ENCODE measurements at places on chromosomes 7 and 10.

DNA sequence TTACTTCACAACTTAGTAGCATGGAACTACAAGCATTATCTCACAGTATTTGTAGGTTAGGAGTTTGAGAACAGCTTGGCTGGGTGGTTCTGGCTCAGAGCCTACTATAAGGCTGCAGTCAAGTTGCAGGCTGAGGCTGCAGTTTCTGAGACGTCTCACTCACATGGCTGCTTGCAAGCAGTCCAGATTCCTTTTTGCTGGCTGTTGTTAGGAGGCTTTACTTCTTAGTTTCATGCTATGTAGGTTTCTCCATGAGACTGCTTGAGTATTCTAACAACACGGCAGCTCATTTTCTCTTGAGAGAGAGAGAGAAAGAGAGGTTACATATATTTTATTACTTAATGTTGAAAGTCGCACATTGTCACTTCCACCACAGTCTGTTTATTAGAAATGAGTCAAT, 1073.9 kb downstream of the NXPH1 start:
- no peak for DNase-seq

DNA sequence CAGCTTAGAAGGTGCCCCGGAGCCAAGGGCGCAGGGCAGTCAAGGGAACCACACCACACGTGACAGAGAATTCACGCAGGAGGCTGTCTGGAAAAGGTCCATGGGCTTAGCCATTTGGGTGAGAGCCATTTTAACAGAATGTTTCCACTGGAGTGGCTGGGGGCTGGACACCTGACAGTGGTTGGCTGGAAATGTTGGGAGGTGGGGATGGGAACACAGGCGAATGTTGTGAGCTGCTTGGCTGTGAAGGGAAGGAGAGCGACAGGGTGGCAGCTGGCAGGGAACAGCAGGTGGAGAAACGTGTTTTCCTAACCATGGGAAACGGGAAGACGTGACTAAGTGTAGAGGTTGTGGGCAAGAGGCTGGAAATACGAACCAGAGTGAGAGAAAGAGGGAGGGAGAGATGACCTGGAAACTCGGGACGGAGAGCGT, 100.5 kb upstream of the ZNF32 start:
- no peak for DNase-seq

DNA sequence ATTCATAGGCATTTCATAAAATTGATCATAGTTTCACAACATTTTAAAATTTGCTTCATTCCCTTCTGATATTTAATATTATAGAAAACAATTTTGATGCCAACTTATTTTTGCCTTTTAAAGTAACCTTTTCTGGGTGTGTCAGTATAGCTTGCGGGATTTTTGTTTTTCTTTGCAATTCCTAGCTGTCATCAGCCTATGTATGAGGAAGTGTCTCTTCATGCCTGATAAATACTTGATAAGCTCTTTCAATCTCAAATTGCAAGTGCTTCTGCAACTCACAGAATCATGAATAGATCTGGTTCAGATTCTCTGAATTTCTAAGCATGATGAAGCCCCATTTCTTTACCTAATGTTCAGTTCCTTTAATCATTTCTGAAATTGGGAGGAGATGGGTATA, 28.0 kb upstream of the ARHGAP21 start:
- no peak for DNase-seq

- DNase-seq, result no peak
These were observed 49.9 kb downstream of the CALML3 start for GRCh38 chr10:5574642-5575131.

- DNase-seq, result no peak
These were observed 484.0 kb upstream of the FZD8 start for GRCh38 chr10:36126076-36126475.
